ENCODE measurements at places on chromosomes 7 and 10. TPM values are rescaled to one million over a fixed set of nuclear protein-coding genes. Genes with fewer than 3 reads are reported as not detected.

- no peak overlapping the region for H3K27ac ChIP-seq
- H3K4me3 ChIP-seq, result no peak overlapping the region
These were observed 53.8 kb downstream of the HGF start for GRCh38 chr7:81715984-81716588.

DNA sequence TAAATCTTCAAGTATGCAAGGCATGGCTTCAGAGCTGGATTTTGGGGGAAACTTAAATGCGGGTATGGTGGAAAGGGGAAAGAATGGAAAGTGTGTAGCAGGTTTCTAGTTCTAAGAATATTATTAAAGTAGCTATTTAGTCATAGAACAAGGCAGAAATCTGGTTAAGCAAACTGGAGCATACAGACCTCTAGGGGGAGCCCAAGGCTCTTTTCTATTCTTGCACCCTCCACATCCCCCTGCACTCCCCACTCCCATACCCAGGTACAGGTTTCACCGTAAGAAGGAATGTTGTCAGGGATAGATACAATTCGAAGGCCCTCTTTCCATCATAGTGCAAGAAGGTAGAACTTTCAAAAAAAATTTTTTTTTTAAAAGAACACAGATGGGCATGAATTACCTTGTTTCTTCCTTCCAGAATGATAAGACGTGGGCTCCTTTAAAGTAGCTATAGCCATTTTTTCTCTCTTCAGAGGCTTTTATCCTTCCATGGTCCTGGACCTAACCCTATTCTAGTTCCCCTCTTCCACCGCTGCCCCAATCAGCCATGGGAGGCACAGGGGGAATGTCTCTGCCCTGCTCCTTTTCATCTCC, 41.5 kb upstream of the SMIM30 start:
- no peak for DNase-seq
- H3K36me3 ChIP-seq, result no peaks in the 10 kb centered on the region
- H3K4me1 ChIP-seq, result no peaks in the 10 kb centered on the region
- no peak overlapping the region for H3K27ac ChIP-seq
- H3K4me3 ChIP-seq, result no peak overlapping the region
- peaks cover 4% of the 10 kb centered on the region for H3K27me3 ChIP-seq

DNA sequence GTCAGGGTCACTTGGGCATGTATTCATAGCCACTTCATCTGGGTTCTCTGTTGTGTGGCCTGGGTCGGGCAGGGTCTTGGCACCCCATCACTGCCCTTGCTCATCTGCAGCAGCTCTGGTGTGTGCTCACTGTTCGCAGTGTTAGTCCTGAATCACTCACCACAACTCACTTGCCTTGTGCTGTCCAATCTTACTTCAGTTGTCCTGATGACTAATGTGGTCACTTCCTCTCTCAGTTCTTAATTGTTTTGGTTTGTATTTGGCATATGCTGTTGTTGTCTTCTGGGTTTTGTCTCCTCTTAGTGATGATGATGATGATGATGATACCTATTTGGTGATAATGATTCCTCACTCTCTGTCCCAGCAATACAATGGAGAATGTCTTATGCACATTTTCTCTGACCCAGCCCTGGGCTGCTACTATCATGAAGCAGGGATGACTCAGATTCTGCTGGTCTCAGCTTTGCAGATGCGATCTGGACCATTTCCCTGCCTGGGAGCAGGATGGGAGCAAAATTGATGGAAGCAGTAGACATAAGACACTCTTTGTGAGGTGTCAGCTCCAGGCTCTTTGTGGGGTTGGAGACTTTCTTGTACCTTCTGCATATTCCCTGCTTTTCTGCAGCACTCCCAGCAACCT, 17.0 kb downstream of the ADRA2A start:
- peaks cover 25% of the 10 kb centered on the region for H3K27me3 ChIP-seq
- DNase-seq, result no peak
- H3K4me3 ChIP-seq, result no peak overlapping the region
- no peaks in the 10 kb centered on the region for H3K36me3 ChIP-seq

The RARRES2 gene
- not detected for total RNA-seq

DNA sequence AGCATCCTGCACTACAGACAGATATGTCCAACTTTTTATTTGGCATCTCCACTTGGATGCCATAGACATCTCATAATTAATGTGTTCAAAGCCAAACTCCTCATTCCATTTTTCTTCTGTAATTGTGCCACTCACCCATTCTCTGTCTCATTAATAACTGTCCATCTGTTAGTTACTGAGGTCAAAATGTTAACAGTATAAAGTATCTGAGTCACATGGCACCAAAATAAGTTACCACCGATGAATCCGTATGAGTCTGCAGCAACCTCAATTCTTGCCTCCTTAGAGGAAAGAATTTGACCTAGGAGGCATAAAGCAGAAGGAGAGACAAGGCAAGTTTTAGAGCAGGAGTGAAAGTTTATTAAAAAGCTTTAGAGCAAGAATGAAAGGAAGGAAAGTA, 16.5 kb upstream of the NT5C3A start:
- no peak for DNase-seq
- peaks cover 11% of the 10 kb centered on the region for H3K4me1 ChIP-seq
- H3K27me3 ChIP-seq, result peaks cover 5% of the 10 kb centered on the region
- H3K36me3 ChIP-seq, result no peaks in the 10 kb centered on the region
- H3K27ac ChIP-seq, result no peak overlapping the region
- H3K4me3 ChIP-seq, result no peak overlapping the region

The ZDHHC4 gene
- total RNA-seq, result 37.4 TPM

The UCMA gene
- not detected for total RNA-seq

- no peak overlapping the region for H3K4me3 ChIP-seq
- DNase-seq, result no peak
- no peaks in the 10 kb centered on the region for H3K36me3 ChIP-seq
- peaks cover 10% of the 10 kb centered on the region for H3K27me3 ChIP-seq
These were observed 57.7 kb upstream of the FAM20C start for GRCh38 chr7:134561-135256.

GRCh38 chr7:37683246-37684120, at the start of gene GPR141:
GPR141 (plus strand) TSS chr7:37683766; CDS start chr7:37740394, 56,628 bp downstream.
- H3K4me1 ChIP-seq, result peaks cover 35% of the 10 kb centered on the region
- H3K27me3 ChIP-seq, result peaks cover 56% of the 10 kb centered on the region
- no peak within 1 kb of the TSS for H3K27ac ChIP-seq
- no peak for DNase-seq
- H3K4me3 ChIP-seq, result peak within 1 kb of the TSS; percentile 58

DNA sequence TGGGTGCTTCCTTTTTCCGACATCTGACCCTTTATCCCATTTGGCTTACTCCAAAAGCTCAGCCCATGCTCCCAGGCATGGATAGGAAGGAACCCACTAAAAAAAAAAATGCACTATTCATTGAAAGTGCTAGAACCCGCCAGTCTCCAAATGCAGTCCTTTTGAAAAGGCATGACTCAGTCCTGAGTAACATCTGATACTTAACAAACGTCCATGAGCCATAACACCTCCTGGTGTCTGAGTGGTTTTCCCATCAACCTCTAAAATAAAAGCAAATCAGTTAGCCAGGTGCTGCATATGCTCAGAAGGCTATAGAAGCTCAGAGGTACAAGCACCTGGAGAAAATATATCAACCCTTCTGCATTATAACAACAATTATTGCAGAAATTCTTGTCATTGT, 45.0 kb upstream of the CACUL1 start:
- H3K36me3 ChIP-seq, result no peaks in the 10 kb centered on the region
- peaks cover 2% of the 10 kb centered on the region for H3K27me3 ChIP-seq
- H3K27ac ChIP-seq, result no peak overlapping the region
- no peaks in the 10 kb centered on the region for H3K4me1 ChIP-seq
- DNase-seq, result no peak
- H3K4me3 ChIP-seq, result no peak overlapping the region
